Naive thymus-derived CD4-positive, alpha-beta T cell (primary cell): ENCODE measurements at places on chromosomes 2 and 18.

- H3K4me3 ChIP-seq, result no peak overlapping the region
- H3K36me3 ChIP-seq, result no peaks in the 10 kb centered on the region
- no peaks in the 10 kb centered on the region for H3K4me1 ChIP-seq
- no peak overlapping the region for H3K27ac ChIP-seq
- DNase-seq, result no peak
Observed at GRCh38 chr2:196322973-196323810, 151.8 kb upstream of the STK17B start.

GRCh38 chr2:20450201-20450999 lies 3.5 kb downstream of the RHOB start:
- no peak overlapping the region for H3K4me3 ChIP-seq
- no peak overlapping the region for H3K27ac ChIP-seq
- no peaks in the 10 kb centered on the region for H3K27me3 ChIP-seq
- H3K4me1 ChIP-seq, result peaks cover 6% of the 10 kb centered on the region
- H3K36me3 ChIP-seq, result no peaks in the 10 kb centered on the region

- no peaks in the 10 kb centered on the region for H3K36me3 ChIP-seq
- H3K27ac ChIP-seq, result no peak overlapping the region
- H3K4me3 ChIP-seq, result no peak overlapping the region
- DNase-seq, result no peak
Observed at GRCh38 chr2:181231151-181231550, 226.0 kb upstream of the ITGA4 start.

GRCh38 chr2:185990861-185991525 lies 252.4 kb downstream of the FSIP2 start:
- no peaks in the 10 kb centered on the region for H3K4me1 ChIP-seq
- no peak overlapping the region for H3K4me3 ChIP-seq
- DNase-seq, result no peak
- no peaks in the 10 kb centered on the region for H3K27me3 ChIP-seq
- no peaks in the 10 kb centered on the region for H3K36me3 ChIP-seq

- no peaks in the 10 kb centered on the region for H3K27me3 ChIP-seq
- H3K4me1 ChIP-seq, result no peaks in the 10 kb centered on the region
- H3K36me3 ChIP-seq, result no peaks in the 10 kb centered on the region
- no peak overlapping the region for H3K4me3 ChIP-seq
Observed at GRCh38 chr18:45335282-45336043, 279.8 kb upstream of the SLC14A2 start.

- no peak overlapping the region for H3K27ac ChIP-seq
- no peak for DNase-seq
- H3K36me3 ChIP-seq, result no peaks in the 10 kb centered on the region
- H3K4me1 ChIP-seq, result no peaks in the 10 kb centered on the region
- H3K4me3 ChIP-seq, result no peak overlapping the region
- H3K27me3 ChIP-seq, result no peaks in the 10 kb centered on the region
Observed at GRCh38 chr18:78716581-78716980, 263.0 kb upstream of the SALL3 start.

- no peaks in the 10 kb centered on the region for H3K4me1 ChIP-seq
- DNase-seq, result no peak
- H3K36me3 ChIP-seq, result no peaks in the 10 kb centered on the region
- no peak overlapping the region for H3K4me3 ChIP-seq
Observed at GRCh38 chr2:164479460-164479859, 141.8 kb downstream of the GRB14 start.

DNA sequence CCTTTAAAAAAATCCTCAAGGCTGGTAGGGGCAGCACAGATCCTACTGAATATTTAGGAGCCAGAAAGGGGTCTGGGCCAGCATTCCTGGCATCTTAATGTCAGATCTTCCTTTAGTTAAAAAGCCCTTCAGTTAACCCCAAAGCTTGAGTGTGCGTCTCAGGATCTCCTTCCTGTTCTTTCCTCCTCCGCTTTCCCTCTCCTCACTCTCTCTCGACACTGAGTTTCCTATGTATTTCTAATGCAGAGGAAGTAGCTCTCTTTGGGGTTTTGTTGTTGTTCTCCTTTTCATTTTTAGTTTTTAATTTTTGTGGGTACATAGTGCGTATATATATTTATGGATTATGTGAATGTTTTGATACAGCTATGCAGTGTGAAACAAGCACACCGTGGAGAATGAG lies 109.9 kb upstream of the COPS8 start:
- H3K4me3 ChIP-seq, result no peak overlapping the region
- no peaks in the 10 kb centered on the region for H3K4me1 ChIP-seq
- no peak overlapping the region for H3K27ac ChIP-seq
- no peak for DNase-seq
- H3K27me3 ChIP-seq, result no peaks in the 10 kb centered on the region

DNA sequence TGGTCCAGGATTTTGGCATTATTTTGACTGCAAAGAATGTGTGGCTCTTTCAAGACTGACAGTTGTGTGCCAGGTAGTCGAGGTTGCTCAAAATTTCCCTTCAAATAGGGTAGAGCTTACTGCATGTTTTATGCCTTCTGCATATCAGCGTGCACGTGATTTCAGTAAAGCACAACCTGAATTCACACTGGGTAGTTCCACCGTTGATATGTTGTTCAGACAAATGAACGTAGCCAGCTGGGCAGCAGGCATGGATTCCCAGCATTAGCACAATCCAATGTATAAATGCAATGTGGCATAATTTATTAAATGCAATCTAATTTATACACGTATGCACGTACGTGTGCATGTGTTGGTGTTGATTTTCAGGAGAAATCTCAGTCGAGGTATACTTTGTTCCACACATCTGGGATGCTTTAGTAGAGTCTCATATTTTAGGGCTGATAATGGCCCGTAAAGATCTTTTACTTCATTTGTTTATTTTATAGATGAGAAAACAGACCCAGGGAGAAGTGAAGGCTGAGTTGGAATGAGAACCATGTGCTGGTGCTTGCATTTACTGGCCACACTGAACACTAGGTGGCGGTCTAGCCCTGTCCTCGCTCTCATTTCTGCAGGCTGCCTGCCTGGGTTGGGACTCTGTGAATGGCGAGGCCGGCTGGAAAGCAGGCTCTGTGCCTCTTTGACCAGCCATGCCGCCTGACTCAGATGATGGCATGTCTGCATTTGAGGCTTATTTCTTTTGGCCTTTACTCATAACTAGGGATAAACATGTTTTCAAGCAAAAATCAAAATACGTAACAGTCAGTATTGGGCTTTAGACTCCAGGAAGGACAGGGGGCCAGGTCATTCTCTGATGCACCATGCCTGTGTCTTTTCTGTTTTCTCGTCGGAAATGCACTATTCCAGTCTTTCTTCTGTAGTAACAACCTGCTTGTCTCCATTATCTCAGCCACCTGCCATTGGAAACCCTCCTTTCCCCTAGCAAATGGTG lies 120.4 kb downstream of the RNF144A start:
- no peak overlapping the region for H3K27ac ChIP-seq
- peak; percentile 26 for DNase-seq
- H3K4me3 ChIP-seq, result no peak overlapping the region
- peaks cover 10% of the 10 kb centered on the region for H3K36me3 ChIP-seq

DNA sequence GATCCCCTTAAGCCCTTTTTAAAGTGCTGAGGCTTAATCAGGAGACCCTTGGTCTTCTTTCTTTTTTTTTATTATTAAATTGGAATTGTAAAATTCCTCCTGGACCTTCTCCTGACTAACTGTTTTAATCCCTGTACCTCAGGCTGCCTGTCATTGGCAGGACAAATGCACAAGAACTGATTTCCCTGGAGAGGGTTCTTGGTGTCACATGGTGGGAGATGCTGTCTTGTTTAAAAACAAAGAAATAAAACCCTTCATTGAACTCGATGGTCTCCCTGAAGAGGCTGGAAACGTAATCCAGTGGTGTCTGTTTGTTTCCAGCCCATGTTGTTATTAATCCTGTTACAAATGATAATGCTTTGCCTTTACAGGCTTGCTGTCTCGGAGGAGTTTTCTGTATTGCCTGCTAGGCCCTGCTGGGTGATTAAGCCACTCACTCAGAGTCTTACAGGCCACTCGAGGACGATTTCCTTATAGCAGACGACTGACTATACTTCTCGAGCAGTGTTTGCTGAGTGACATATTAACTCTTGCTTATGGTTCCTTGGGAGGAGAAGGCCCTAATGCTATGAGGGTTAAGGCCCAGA lies 100.5 kb upstream of the MGAT5 start:
- no peak for DNase-seq
- no peak overlapping the region for H3K27ac ChIP-seq
- no peak overlapping the region for H3K4me3 ChIP-seq
- H3K4me1 ChIP-seq, result no peaks in the 10 kb centered on the region
- H3K27me3 ChIP-seq, result no peaks in the 10 kb centered on the region

- no peaks in the 10 kb centered on the region for H3K36me3 ChIP-seq
- H3K4me3 ChIP-seq, result no peak overlapping the region
- H3K27ac ChIP-seq, result no peak overlapping the region
Observed at GRCh38 chr18:10231220-10231619, 223.2 kb upstream of the APCDD1 start.

GRCh38 chr18:70523035-70523791 lies 234.4 kb downstream of the SOCS6 start:
- H3K36me3 ChIP-seq, result no peaks in the 10 kb centered on the region
- no peaks in the 10 kb centered on the region for H3K4me1 ChIP-seq
- no peak overlapping the region for H3K27ac ChIP-seq
- no peaks in the 10 kb centered on the region for H3K27me3 ChIP-seq
- DNase-seq, result no peak

DNA sequence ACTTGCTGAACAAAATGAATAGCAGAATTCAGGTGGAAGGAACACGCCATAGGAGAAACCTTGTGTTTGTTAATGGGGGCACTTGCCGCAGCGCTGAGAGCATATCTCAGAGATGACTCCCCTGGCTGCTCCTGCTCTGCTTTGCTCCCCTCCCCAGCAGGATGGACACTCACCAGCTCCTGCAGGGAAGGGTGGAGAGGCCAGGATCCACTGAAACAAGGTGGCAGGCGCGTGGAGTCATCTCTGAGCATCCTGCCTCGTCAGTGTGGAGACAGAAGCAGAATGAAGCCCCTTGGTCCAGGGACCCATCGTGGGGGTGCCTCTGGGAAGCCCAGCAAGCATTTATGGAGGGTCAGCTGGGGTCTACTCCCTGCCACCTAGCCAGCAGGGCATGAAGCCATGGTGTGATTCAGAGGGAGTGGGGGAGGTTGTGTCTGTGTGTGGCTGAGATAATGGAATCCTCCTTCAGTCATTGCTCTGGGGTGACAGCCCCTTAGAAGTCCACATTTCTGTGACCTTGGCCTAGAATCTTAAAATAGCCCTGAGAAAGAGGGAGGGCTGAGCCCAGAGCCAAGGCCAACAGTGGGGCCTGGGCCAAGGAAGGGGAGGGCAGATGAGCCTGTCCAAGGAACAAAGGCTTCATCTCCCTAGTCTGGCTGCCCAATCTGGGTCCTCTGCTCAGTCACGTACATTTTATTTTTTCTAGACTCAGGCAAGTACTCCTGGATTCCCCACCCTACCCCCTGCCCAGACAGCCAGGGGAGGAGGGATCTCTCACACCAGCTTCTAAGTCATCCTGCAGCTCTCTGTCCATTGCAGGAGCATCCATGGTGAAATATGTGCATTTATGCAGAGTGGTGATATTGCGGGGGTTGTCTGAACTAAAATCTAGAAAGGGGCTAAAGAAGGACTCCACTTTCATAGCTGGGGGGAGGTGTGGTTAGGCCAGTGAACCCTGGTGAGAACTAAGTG lies 215.4 kb downstream of the ZBTB7C start:
- no peaks in the 10 kb centered on the region for H3K4me1 ChIP-seq
- no peaks in the 10 kb centered on the region for H3K36me3 ChIP-seq
- no peaks in the 10 kb centered on the region for H3K27me3 ChIP-seq
- no peak overlapping the region for H3K4me3 ChIP-seq
- DNase-seq, result no peak

- no peaks in the 10 kb centered on the region for H3K27me3 ChIP-seq
- H3K4me1 ChIP-seq, result no peaks in the 10 kb centered on the region
- no peaks in the 10 kb centered on the region for H3K36me3 ChIP-seq
- H3K27ac ChIP-seq, result no peak overlapping the region
Observed at GRCh38 chr2:236359426-236360045, 95.3 kb upstream of the ASB18 start.

DNA sequence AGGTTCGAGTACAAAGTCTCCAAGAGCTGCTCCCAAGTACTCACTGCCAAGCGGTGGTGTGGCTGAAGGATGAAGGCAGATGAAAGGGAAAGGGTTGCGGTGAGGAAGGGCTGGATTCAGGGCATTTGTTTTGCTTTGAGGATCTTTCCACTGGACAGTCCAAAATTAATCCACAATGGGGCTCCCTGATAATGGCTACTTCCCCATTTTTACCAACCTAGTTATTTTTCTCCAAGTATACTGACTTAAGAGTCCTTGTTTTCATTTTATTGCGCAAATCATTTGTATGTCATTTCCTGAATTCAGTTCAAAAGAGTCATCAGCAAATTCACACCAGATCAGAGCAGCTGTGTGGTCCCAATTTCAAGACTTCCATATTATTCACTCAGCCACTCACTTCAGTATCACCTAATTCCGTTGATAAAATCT lies 464 bp upstream of the SESTD1 start:
- H3K27ac ChIP-seq, result peak overlapping the region; percentile 21
- H3K4me3 ChIP-seq, result peak overlapping the region; percentile 42
- no peaks in the 10 kb centered on the region for H3K36me3 ChIP-seq
- H3K27me3 ChIP-seq, result no peaks in the 10 kb centered on the region
- DNase-seq, result no peak

- H3K27ac ChIP-seq, result no peak overlapping the region
- H3K36me3 ChIP-seq, result no peaks in the 10 kb centered on the region
- H3K4me3 ChIP-seq, result no peak overlapping the region
- no peaks in the 10 kb centered on the region for H3K27me3 ChIP-seq
- H3K4me1 ChIP-seq, result peaks cover 12% of the 10 kb centered on the region
Observed at GRCh38 chr2:219124381-219125110, 36.1 kb downstream of the NHEJ1 start.

- H3K27ac ChIP-seq, result no peak overlapping the region
- H3K27me3 ChIP-seq, result no peaks in the 10 kb centered on the region
- no peak for DNase-seq
- no peaks in the 10 kb centered on the region for H3K4me1 ChIP-seq
- no peak overlapping the region for H3K4me3 ChIP-seq
Observed at GRCh38 chr2:3289526-3289925, 88.1 kb downstream of the EIPR1 start.

- no peaks in the 10 kb centered on the region for H3K27me3 ChIP-seq
- H3K36me3 ChIP-seq, result no peaks in the 10 kb centered on the region
- no peak overlapping the region for H3K4me3 ChIP-seq
- H3K4me1 ChIP-seq, result no peaks in the 10 kb centered on the region
- DNase-seq, result no peak
Observed at GRCh38 chr18:25435149-25435782, 83.3 kb upstream of the ZNF521 start.
